ENCODE measurements at places on chromosomes 5 and 9. TPM values are rescaled to one million over a fixed set of nuclear protein-coding genes. Genes with fewer than 3 reads are reported as not detected.

DNA sequence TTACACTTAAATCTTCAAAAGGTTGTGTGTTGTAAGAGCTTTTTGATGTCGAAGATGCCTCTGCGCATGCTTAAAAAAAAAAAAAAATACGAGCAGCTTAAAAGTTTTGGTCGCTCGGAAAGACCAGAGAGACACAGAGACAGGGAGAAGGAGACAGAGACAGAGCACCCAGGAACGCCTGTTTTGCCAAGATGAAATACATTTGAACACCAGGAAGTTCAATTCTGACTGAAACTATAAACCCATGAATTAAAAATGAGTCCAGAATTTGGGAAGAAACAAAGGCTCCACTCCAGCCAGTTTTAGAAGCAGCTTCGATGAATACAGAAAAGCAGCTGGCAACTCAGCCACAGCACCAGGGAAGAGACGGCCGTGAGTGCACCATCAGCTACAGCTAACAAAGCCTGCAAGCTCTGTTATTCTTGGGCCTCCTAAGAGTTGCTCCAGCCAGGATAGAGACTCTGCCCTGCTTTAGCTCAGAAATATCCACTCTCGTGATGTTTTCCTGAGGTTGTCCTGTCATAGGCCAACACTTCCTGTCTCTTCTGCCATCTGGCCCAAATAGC, 2.5 kb upstream of the ZNF474 start:
- peaks cover 17% of the 10 kb centered on the region for H3K4me1 ChIP-seq
- H3K27ac ChIP-seq, result peak overlapping the region; percentile 81

GRCh38 chr5:25540628-25541027, 895.9 kb upstream of the CDH10 start:
- no peak for DNase-seq
- H3K4me1 ChIP-seq, result no peaks in the 10 kb centered on the region
- H3K4me3 ChIP-seq, result no peak overlapping the region
- H3K27me3 ChIP-seq, result no peaks in the 10 kb centered on the region
- H3K27ac ChIP-seq, result no peak overlapping the region

DNA sequence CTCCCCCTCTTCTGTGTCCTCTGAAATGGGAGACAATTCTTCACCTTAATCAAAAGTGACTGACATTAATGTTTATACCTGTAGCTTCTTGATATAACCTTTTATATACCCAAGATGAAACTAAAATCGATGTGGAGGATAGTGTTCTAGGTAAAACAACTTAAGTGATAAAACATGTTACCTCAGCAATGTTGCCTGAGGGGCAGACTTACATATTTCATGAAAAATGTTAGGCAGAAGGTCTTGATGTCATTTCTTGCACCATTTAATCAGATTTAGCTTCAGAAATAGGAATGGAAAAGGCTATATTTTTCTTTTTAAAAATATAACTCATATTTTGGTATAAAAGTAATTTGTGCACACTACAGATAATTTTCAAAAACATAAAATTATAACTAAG, 22.7 kb upstream of the MACIR start:
- no peak overlapping the region for H3K4me3 ChIP-seq
- DNase-seq, result no peak
- no peaks in the 10 kb centered on the region for H3K36me3 ChIP-seq
- H3K27me3 ChIP-seq, result no peaks in the 10 kb centered on the region
- no peak overlapping the region for H3K27ac ChIP-seq

- no peaks in the 10 kb centered on the region for H3K4me1 ChIP-seq
- DNase-seq, result no peak
- no peak overlapping the region for H3K4me3 ChIP-seq
- H3K36me3 ChIP-seq, result no peaks in the 10 kb centered on the region
- no peaks in the 10 kb centered on the region for H3K27me3 ChIP-seq
These were observed 226.6 kb downstream of the EBF1 start for GRCh38 chr5:158873104-158873503.

GRCh38 chr5:14040542-14040941, 96.1 kb upstream of the DNAH5 start:
- DNase-seq, result peak; percentile 47
- H3K4me3 ChIP-seq, result no peak overlapping the region
- peaks cover 39% of the 10 kb centered on the region for H3K4me1 ChIP-seq
- no peaks in the 10 kb centered on the region for H3K27me3 ChIP-seq
- H3K27ac ChIP-seq, result peak overlapping the region; percentile 98

- H3K4me3 ChIP-seq, result no peak overlapping the region
- peaks cover 25% of the 10 kb centered on the region for H3K4me1 ChIP-seq
- DNase-seq, result peak; percentile 46
- H3K27me3 ChIP-seq, result no peaks in the 10 kb centered on the region
These were observed 19.9 kb downstream of the SEMA4D start for GRCh38 chr9:89477811-89478630.

Gene SLC22A5
- total RNA-seq, result 6.1 TPM

All from IMR-90 (cell line).